Naive B cell (primary cell): ENCODE measurements at places on chromosomes 3 and 15. TPM values are rescaled to one million over a fixed set of nuclear protein-coding genes. Genes with fewer than 3 reads are reported as not detected.

CSTA gene
- not detected for polyA plus RNA-seq

SMARCC1 gene
- 47.2 TPM for polyA plus RNA-seq

TEX55 gene
- polyA plus RNA-seq: not detected

HRG gene
- not detected for polyA plus RNA-seq

ANKRD34C gene
- not detected for polyA plus RNA-seq

PFKFB4 gene
- 0.73 TPM for polyA plus RNA-seq

TUBGCP4 gene
- polyA plus RNA-seq: 3.1 TPM

KNG1 gene
- not detected for polyA plus RNA-seq

RAB7A gene
- polyA plus RNA-seq: 189 TPM

NMNAT3 gene
- not detected for polyA plus RNA-seq

NPAP1 gene
- not detected for polyA plus RNA-seq

SNX22 gene
- polyA plus RNA-seq: 95.8 TPM

PYGO1 gene
- polyA plus RNA-seq: not detected

ARNT2 gene
- polyA plus RNA-seq: not detected

ROBO1 gene
- not detected for polyA plus RNA-seq

LCTL gene
- 0.09 TPM for polyA plus RNA-seq

CCDC80 gene
- 0.09 TPM for polyA plus RNA-seq

LYSMD2 gene
- polyA plus RNA-seq: 84.6 TPM

AHSG gene
- polyA plus RNA-seq: not detected

TNFSF10 gene
- 26.6 TPM for polyA plus RNA-seq

RAD51 gene
- 1.5 TPM for polyA plus RNA-seq

AP3B2 gene
- not detected for polyA plus RNA-seq

FBXL2 gene
- not detected for polyA plus RNA-seq
